ENCODE measurements at places on chromosomes 4 and X.

DNA sequence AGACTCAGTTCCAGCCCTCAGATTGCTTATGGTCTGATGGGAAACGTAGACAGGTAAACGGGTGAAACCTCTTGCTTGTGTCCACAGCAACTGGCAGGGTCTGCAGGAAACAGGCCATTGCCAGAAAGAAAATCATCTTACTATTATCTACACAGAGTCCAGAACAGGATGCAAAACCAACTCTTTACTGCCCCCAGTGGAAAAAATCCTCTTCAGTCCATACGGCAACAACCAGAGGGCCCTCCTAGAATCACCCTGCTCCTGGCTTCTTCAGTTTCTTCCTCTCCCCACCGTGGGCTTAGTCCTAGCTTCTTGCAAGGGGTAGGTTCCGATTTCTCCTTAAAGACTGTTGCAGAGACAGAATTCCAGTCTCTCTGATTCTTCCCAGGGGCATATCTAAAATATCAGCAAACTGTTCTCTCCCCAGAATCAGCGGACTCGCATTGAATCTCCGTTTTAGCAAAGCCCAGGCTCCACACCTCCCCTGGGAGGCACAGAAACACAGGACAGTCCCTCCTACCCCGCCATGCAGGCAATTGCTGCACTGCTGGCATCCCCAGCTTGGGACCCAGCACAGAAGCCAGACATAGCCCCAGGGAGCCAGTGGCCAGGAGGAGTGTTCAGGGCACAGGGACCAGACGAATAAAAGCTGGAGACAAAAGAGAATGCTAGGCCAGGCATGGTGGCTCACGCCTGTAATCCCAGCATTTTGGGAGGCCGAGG, 41.0 kb upstream of the SH3RF1 start:
- DNase-seq, result no peak

- DNase-seq, result no peak
Observed at GRCh38 chr4:125398263-125399002, 83.7 kb downstream of the FAT4 start.

- DNase-seq, result peak; percentile 81
Observed at GRCh38 chr4:83618431-83618830, 82.5 kb downstream of the GPAT3 start.

DNA sequence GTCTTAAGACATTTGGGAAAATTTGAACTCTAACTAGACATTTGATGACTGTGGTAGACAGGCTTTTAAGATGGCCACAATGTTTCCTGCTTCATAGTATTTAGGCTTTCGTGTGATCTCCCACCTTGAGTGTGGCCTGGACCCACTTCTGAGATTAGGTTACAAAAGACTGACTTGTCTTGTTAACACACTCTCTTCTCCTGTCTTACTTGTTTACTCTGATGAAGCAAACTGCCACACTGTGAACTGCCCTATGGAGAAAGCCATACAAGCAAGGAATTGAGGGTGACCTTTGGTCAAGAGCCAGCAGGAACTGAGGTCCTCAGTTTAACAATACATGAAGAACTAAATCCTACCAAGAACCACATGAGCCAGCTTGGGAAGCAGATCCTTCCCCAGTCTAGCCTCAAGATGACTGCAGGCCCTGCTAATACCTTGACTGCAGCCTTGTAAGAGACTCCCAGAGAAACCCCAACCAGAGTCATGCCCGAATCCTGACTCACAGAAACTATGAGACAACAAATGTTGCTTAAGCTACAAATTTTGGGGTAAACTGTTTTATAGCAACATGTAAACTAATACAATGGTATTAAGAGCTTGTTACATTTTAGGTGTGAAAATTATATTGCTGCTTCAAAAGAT, 20.3 kb downstream of the UBA6 start:
- no peak for DNase-seq

GRCh38 chrX:153444333-153445011, 1.4 kb downstream of the TREX2 start:
- no peak for DNase-seq

GRCh38 chr4:121150486-121150885, 13.6 kb downstream of the TNIP3 start:
- no peak for DNase-seq

- no peak for DNase-seq
Observed at GRCh38 chr4:3440011-3440410, 1.8 kb upstream of the HGFAC start.

DNA sequence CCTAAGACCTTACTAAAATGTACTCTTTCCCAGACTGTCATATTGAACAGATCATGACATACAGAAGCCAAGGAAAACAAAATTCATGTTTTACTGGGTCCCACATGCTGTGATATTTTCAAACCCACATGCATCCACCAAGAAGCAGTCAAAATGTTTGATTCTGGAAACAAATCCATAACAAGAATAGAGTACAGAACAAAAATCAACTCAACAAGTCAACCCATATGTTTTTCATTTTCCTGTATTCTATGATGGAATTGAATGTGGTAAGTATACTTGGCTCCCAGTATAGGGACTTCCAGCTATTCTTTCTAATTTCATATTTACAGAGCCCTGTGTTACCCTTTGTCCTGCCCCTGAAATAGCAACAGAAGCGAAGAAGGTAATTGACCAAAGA, 106.8 kb downstream of the COL25A1 start:
- DNase-seq, result peak; percentile 11

DNA sequence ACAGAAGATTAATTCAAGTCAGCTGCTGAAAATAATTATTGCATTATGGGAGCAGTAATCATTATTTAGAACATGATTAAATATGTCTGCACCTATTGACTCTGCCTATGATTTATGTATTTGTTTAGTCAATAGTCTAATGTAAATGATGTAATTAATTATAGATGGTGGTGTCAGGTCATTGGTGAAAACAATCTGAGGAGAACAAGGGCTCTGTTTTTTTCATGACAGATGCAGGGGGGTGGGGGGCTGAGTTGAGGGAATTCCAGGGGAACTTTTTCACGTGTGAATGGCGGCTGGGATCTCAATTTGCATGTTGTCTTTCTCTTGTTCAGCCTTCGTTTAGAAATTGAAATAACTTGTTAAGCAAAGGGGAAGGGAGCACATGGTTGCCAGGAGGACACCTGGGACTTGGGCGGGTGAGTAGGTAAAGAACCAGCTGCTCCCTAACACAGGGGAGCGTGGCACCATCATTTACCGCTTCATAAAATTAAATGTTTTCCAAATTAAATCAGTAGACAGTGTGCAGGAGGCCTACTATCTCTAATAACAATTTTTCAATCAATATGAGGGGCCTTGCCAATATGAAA, 65.4 kb downstream of the NKX6-1 start:
- DNase-seq, result no peak

- no peak for DNase-seq
Observed at GRCh38 chr4:40750461-40751258, 905 bp downstream of the NSUN7 start.

GRCh38 chrX:12412561-12412960, 274.3 kb downstream of the FRMPD4 start:
- DNase-seq, result no peak

GRCh38 chr4:143406523-143406922, 69.8 kb downstream of the GAB1 start:
- DNase-seq, result no peak

DNA sequence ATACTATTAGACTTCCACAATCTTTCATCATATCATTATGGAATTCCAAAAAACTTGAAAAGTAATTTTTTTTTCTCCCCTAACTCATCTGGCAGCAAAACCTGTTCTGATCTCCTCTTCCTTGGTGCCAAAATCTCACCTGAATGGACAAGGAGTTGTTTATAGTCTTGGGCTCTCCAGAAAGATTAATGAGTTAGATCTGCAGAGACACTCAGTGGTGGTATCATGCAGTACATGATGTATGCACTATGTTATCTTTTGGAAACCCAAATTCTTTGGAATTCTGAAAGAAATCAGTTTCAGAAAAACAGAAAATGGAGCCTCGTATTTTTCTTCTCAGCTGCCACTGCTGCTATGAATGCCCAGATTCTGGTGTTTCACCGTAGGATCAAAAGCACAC, 11.7 kb downstream of the GPM6B start:
- no peak for DNase-seq

DNA sequence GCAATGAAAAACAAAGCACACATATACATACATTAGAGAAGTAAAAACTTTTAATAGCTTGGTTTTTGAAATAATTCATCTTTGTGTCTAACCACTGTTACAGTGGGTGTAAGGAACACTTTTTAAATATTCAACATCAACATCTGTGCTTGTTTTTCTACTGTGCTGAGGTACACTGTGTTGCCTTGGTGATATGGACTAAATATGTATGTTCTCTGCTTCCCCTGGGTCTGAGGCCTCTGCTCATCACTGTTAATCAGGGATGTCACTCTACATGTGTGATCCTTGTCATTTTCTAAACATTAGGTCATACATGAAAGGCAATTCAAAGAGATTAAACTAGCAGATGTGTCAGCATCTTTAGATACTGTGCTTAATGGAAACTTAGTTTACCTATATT, 10.9 kb downstream of the MCTS1 start:
- DNase-seq, result no peak

DNA sequence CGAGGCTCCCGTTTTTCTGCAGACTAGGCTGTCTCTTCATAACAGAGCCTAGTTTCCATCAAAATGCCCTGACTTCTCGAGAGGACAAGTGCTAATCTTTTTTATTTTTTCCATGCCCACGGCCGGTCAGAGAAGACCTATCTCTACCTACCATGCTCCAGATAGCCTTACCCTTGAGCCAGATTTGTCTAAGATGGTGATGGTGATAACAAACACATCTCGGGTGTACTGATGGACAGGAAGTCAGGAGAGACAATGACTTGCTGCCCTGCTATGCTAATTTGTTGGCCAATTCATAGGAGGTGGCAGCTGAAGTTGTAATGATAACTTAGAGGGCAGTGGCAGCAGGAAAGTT, 42.2 kb upstream of the NKRF start:
- no peak for DNase-seq

DNA sequence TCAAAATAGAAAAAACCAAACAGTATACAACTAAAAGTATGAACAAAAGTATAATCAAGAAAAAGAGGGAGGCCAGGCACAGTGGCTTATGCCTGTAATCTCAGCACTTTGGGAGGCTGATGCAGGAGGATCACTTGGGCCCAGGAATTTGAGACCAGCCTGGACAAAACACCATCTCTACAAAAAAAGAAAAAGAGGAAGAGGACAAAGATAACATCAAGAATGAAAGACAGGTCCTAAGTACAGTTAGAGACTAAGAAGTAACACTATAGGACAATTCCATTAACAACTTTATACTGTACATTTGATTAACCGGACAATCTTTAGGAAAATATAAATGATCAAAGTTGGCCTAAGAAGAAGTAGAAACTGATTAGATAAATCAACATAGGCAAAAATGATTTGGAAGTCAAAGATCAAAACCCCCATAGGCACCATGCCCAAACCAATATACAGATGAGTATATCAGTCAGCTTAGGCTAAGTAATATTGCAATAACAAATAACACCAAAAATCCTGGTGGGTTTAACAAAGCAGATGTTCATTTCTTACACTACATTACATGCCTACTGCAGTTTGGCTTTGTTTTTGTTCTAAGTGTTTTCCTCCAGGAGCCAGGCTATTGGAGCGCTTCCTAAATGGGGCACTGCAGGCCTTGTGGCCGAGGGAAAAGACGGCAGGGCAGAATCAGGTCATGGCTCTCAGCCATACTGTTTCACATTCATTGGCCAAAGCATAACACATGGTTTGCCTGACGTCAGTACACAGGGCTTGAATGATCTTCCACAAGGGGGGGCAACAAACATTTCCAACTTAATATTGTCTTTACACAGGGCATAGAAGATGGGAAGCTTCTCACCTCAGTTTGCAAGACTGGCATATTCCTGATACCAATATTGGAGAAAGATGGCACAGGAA, 42.2 kb upstream of the HGFAC start:
- DNase-seq, result no peak

DNA sequence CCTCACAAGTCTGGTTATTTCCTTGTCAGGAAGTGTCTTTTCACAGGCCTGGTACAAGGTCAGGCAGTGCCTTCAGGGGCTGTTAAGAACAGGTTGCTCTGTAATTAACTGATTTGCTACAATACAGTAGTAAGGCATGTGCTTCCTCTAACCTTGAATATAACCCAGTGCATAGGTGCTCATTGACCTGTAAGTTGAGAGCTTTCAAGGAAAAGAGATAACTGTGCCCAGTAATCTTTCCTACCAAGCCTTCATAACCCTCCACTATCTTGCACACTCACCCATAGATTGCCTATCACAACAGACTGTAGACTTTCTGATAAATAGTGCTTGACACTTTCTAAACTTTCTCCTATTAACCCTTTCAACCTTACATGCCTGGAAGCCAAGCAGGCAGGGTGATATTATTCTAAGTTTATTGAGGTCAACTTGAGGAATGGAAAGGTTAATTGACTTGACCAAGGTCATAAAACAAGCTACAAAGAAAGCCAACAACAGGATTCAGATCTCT, 148.1 kb downstream of the PPARGC1A start:
- DNase-seq, result no peak

- no peak for DNase-seq
Observed at GRCh38 chrX:22758807-22759481, 240.8 kb upstream of the DDX53 start.

DNA sequence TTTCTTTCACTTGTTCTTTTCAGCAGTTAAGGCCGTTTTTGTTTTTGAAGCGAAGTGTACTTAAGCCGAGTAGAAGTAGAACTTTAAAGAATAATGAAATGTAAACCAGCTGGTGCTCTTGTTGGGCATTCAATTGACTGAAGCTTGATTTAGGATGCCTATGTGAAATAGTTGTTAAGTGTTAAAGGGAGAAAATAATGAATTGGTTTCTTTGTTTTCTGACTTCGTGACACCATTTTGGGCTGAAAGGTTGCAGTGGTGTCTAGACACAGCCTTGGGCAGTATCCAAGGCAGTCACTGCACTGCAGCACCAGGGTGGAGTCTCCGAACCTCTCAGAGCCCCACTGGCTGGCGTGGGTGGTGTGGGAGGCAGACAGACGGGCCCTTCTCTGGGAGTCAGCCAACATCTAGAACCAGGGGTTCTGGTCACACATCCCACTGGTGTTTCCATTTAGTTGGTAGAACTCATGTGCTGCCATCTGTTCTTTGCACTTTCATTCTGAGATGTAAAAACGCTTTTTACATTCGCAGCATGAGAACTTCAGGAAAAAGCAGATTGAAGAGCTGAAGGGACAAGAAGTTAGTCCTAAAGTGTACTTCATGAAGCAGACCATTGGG, 3.5 kb downstream of the UCHL1 start:
- DNase-seq, result no peak

GRCh38 chr4:35516102-35516501, 728.2 kb downstream of the ARAP2 start:
- no peak for DNase-seq
